ENCODE measurements at places on chromosomes 4 and X.

- no peak for DNase-seq
Measured at GRCh38 chr4:52891743-52892142, 29.6 kb downstream of the RASL11B start.

DNA sequence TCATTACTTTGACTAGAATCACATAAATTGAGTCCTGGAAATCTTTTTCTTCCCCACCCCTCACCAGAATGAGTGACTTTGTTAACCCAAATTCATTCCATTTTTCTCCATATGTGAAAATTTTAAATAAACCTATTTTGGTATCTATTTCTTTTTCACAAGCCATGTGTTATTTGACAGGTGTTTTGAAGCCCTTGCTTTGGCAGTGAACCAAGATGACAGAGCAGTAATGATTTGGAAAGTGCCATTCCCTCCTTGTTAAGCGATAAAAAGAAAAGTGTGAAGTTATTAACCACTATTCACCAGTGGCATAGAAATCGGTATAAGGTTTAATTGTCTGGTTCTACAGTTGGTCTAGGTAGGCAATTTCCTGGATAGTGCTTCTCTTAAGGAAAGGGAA lies 66.1 kb downstream of the POLA1 start:
- DNase-seq: no peak

DNA sequence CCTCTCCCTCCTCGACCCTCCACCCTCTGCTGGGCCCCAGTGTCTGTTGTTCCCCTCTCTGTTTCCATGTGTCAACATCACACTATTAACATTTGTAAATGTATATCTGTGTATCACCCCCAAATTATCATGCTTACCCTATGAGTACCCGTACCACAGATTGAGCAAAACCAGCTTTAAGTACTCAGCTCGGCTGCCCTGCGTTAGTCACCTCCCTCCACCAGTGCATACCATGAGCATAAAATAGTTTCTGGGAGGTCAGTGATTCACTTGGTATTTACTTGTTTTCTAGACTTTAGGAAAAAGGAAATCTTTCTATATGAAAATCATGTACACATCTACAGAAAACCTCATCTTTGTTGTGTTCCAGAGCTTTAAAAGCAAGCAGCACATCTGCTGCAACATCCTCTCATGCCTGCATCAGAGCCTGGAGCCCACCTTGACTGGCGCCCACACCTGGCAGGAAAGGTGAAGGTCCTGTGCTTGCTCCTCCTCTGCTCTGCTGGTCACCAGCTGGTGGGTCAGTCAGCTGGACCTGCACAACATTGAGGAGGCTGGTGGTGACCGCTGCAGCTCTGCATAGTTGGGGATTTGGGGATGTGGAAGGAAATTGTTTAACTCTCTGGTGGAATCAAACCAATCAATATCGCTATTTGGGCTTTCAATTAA lies 214.4 kb upstream of the KLF3 start:
- no peak for DNase-seq

DNA sequence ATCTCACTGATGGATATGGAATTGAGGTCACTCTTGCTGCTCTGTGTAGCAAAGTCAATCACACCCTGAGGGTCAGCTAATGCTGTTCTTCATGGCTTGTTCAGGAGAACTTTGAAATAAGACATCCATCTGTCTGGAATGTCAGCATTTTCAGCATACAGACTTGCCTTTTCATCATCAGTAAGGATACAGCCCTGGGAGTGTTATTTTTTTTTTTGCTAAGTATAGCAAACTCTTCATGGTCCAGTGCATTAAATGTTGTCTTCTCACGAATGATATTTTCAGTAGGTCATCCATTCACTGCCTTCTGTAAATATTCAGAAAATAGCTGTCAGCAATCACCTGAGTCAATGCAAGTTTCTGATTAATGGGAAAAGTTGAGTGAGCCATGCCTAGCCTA lies 268.8 kb upstream of the SMIM31 start:
- no peak for DNase-seq

- no peak for DNase-seq
Measured at GRCh38 chrX:20001588-20001987, 10.7 kb upstream of the BCLAF3 start.

DNA sequence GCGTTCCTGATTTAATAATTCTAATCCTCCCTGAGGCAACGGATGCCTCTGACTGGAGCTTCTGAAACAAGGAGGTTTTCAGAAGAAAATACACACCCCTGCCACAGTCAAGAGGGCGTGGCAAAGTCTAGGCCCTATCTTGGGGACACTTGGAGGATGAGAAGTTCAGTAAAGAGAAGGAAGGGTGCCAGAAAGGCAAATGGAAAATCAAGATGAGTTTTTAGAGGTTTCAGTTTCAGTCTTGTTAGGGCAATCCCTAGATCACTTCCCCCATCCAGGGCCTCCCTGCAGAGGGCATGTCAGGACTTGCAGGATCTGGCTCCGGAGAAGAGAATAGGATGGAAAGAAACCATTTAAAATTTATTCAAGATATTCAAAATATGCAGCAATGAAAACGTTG lies 28.5 kb upstream of the FGF2 start:
- DNase-seq: peak; percentile 43

GRCh38 chrX:30863974-30864373 lies 25.1 kb downstream of the TAB3 start:
- no peak for DNase-seq

- no peak for DNase-seq
Measured at GRCh38 chr4:94351319-94351718, 8.7 kb upstream of the HPGDS start.

DNA sequence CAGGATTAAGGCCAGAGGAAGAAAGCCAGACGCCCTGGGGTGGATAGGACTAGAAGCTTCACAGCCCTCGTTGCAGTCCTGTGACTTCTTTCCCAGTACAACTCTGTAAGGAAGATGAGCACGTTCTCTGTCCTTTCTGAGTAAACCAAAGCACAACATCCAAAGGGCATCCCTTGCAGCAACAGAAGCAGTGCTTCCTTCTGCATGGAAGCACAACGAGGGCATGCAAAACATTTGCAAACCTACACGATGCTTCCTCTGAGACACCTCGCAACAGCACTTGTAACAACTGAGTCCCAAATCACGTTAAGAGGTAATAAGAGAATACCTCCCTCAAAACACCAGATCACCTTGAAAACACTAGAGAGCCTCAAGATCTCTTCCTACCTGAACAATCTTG lies 335.7 kb upstream of the RASGEF1B start:
- DNase-seq: no peak

GRCh38 chr4:166675411-166675810 lies 558.9 kb downstream of the SPOCK3 start:
- no peak for DNase-seq

DNA sequence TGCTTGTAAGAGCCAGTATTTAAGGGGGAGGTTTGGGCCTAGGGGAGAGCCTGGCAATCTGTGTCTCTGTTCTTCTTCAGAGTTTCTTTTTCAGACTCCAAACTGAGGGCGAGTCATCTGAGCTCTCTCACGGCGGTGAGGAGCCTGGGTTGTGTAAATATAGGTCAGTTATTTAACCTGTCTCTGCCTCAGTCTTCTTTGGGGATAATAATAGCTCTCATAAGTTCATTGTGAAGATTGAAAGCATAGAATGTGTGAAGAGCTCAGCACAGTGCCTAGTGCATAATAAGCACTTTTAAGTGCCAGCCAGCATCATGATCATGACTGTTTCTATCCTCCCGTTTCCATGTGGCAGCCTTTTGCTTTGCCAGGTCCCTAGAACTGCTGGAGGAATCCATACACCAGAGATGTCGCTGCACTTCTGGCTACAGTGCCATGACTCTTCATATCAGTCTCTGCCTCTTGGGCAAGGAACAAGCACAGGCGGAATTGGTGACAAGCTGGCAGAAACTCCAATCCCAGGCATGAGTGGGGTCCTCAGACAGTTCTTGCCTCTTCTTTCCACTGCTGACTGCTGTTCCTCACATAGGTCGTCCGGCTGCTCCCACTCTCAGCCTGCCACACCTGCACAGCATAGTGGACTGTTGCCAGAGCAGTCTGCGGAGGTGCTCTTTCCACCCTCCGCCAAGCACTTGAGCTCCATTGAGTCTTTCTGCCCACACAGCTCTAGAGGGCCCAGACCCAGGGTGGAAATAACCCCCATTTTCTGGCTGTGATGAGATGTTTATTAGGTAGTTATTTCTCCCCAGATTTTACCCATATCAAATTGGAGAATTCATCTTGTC lies 103.7 kb upstream of the MAML3 start:
- no peak for DNase-seq

- no peak for DNase-seq
Measured at GRCh38 chr4:183364025-183364424, 41.8 kb upstream of the CLDN24 start.
